ENCODE measurements at places on chromosomes 4 and X.

DNA sequence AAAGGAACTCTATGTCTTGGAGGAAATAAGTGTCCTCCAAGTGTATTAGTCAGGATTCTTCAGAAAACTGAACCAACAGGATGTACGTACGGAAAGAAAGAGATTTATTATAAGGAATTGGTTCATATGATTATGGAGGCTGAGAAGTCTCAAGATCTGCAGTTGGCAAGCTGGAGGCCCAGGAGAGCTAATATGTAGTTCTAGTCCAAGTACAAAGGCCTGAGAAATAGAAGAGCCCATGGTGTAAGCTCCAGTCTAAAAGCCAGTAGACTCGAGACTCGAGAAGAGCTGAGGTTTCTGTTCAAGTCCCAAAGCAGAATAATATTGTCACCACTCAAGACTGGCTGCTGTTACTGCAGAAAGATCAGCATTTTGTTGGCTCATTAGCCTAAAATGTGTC, 65.3 kb upstream of the EFNB1 start:
- no peak for DNase-seq

- no peak for DNase-seq
Observed at GRCh38 chr4:27861802-27862201, 1001.2 kb downstream of the STIM2 start.

DNA sequence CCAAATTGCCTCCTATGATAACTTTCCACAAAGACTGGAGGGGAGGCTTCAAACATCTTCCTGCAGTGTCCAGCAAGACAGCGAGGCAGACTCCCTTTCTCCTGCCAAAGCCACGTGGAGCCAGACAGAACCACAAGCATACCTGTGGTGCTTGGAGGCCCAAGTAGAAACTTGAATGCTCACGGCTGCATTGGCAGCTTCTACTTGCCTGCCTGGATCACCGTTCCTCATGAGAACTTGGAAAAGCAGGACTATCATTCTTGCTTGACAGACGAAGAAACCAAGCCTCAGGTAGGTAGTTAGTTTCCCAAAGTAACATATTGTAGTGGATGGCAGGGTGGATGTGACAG, 216.3 kb upstream of the SFRP2 start:
- no peak for DNase-seq

GRCh38 chrX:64805683-64806082, 170.6 kb downstream of the ZC4H2 start:
- no peak for DNase-seq

DNA sequence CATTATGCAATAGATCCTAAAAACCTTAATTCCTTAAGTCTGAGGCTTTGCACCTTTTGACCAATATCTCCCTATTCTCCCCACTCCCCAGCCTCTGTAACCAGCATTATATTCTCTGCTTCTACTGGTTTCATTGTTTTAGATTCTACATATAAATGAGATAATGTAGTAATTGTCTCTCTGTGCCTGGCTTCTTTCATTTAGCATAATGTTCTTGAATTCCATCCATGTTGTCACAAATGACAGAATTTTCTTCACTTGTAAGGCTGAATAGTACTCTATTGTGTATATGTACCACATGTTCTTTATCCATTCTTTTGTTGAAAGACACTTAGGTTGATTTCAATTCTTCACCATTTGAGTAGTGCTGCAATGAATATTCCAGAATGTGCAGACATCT, 66.0 kb downstream of the MAGEC1 start:
- DNase-seq: no peak

DNA sequence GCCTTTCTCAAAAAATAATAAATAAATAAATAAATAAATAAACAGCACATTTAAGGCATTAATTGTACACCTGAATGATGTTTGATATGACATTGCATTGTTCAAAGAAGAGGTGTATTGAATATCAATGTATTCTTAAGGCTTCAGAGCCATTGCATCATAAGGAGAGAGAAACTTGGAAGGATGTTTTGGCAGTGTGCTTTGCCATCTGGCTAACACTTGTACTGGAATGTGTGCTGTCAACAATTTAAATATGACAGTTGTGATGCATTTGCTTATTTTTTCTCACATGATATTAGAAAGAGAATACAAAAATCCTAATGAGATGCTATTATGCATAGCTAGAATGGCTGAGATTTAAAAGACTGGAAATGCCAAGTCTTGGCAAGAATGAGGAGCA, 67.8 kb downstream of the FAM133A start:
- DNase-seq: no peak

- DNase-seq: no peak
Observed at GRCh38 chr4:152073351-152074087, 312.7 kb upstream of the GATB start.

- peak; percentile 80 for DNase-seq
Observed at GRCh38 chrX:72572248-72573157, at the start of gene HDAC8. HDAC8 (minus strand) TSS chrX:72572843; CDS start chrX:72572761, 82 bp downstream.

DNA sequence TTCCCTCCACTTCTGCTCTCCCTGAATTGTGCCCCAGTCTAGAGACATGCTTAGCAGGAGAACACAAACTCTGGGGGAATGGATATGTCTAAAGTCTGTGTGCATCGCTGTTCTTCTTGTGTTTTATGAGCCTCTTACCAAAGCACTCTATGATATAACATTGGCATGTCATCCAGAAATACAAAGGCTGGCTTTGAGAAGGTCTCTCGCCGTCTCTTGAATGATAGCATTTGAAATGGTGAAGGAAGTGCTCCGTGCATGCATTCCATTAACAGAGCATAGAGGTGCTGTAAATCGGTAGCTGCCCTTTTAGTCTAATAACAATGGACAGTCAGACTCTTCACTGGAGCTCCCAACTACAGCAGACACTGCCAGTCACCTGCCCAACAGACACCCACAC, 7.1 kb upstream of the FAM149A start:
- no peak for DNase-seq

GRCh38 chr4:106426069-106426468, 57.5 kb upstream of the GIMD1 start:
- DNase-seq: no peak

DNA sequence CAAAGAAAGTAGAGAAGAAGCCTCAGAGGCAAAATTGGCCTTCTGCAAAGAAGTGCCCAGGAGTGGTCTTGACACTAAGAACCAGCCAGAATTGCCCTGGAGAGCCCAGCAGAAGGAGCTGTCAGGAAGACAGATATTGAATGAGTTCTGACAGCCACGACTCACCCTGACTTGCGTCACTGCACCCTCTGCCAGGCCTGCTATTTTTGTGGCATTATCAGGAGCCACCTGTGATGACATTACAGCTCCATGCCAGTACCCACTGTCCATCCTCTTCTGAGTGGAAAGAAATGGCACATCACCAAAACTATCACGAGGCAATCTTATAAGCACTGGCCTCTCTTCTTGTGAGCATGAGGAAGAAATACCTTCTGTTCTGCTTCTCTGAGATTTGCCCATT, 67.7 kb downstream of the SMIM20 start:
- DNase-seq: no peak

- DNase-seq: no peak
Observed at GRCh38 chr4:22532896-22533295, 17.0 kb upstream of the ADGRA3 start.

- no peak for DNase-seq
Observed at GRCh38 chr4:108906866-108907367, 144.1 kb upstream of the ETNPPL start.
